Breast epithelium (tissue), 4 donors: ENCODE measurements at places on chromosomes 7 and 10. TPM values are rescaled to one million over a fixed set of nuclear protein-coding genes. Genes with fewer than 3 reads are reported as not detected.

GRCh38 chr7:11231190-11231589 is 257.5 kb downstream of the PHF14 start:
- no peak overlapping the region for H3K4me3 ChIP-seq
- no peaks in the 10 kb centered on the region for H3K36me3 ChIP-seq
- H3K4me1 ChIP-seq, result no peaks in the 10 kb centered on the region
- H3K27me3 ChIP-seq, result no peaks in the 10 kb centered on the region
- DNase-seq, result no peak

DNA sequence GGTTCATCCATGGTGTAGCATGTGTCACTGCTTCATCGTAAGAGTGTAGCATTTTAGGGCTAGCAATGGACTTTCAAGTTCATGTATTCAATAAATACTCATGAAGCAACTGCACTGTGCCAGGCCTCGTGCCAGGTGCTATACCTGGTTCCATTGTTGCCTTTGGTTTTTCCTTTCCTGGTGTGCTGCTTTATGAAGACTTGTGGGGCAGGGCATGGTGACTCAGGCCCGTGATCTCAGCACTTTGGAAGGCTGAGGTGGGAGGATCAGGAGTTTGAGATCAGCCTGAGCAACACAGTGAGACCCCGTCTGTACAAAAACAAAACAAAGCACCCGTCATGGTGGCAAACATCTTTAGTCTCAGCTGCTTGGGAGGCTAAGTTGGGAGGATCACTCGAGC is 2.2 kb upstream of the CPA4 start:
- no peaks in the 10 kb centered on the region for H3K27me3 ChIP-seq
- no peak overlapping the region for H3K27ac ChIP-seq

- no peaks in the 10 kb centered on the region for H3K27me3 ChIP-seq
- no peak for DNase-seq
- H3K4me1 ChIP-seq, result no peaks in the 10 kb centered on the region
- H3K27ac ChIP-seq, result no peak overlapping the region
- H3K4me3 ChIP-seq, result no peak overlapping the region
These were observed 60.5 kb downstream of the RSU1 start for GRCh38 chr10:16756561-16757221.

- H3K4me3 ChIP-seq, result no peak overlapping the region
- DNase-seq, result no peak
- no peaks in the 10 kb centered on the region for H3K36me3 ChIP-seq
- H3K27me3 ChIP-seq, result no peaks in the 10 kb centered on the region
These were observed 12.7 kb downstream of the RPP30 start for GRCh38 chr10:90884431-90884830.

DNA sequence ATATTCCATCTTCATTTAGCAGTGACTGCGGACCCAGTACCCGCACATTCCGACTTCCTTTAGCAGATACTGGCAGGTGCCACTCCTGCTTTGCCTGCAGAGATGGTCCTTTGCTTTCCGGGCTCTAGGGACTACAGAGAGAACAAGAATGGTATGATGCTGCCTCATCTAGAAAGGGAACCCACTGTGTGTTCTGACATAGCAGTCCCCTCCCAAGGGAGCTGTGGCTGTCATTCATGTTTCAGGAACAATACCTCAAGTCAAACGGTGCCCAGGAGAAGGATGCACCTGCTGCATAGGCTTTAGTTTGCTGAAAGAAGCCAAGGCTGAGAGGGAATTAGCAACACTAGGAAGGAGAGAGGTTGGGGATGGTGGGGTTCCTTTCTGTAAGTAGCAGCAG is 15.9 kb upstream of the TMEM72 start:
- H3K4me3 ChIP-seq, result no peak overlapping the region
- no peak overlapping the region for H3K27ac ChIP-seq
- no peaks in the 10 kb centered on the region for H3K36me3 ChIP-seq
- no peaks in the 10 kb centered on the region for H3K27me3 ChIP-seq
- no peak for DNase-seq

DNA sequence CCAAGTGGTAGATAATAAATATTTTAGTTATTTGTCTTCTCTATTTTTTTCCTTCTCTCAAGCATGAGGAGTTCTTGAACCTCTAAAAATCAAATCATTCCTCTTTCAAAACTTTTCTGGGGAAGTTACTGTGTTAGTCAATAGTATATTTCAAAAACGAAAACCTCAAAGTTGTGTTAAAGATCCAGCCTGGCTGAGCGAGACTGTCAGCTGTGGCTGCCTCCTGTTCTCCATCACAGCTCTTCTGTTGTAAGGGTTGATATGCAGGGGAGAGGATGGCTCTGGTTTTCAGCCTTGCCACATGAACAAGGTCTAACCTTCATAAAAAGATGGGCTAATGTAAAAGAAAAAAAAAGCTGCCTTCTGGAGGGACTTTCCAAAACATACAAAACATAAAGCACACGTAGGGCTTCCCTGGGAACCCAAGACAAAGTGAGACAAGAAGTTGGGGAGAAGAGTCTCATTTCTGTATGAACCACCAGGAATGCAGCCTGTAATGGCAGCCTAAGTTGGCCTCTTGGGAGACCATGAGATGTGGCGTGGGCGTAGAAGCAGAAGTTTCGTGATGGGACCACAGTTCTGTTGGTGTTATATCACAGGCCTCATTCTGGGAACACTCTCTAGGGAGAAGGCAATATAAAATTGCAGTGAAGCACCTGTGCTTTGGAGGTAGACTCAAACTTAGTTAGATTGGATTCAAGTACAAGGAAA is 77.9 kb upstream of the FHIP2A start:
- H3K4me1 ChIP-seq, result no peaks in the 10 kb centered on the region
- H3K27ac ChIP-seq, result no peak overlapping the region
- no peaks in the 10 kb centered on the region for H3K27me3 ChIP-seq

GRCh38 chr10:87935290-87936141 is 72.1 kb downstream of the PTEN start:
- no peak overlapping the region for H3K4me3 ChIP-seq
- H3K27me3 ChIP-seq, result no peaks in the 10 kb centered on the region
- H3K27ac ChIP-seq, result peak overlapping the region; percentile 12
- no peaks in the 10 kb centered on the region for H3K4me1 ChIP-seq

GRCh38 chr10:61047081-61047480 is 103.1 kb upstream of the RHOBTB1 start:
- no peak overlapping the region for H3K27ac ChIP-seq
- no peaks in the 10 kb centered on the region for H3K27me3 ChIP-seq
- no peaks in the 10 kb centered on the region for H3K4me1 ChIP-seq

The LRRC4 gene
- total RNA-seq, result 3.2 TPM

The ZNF786 gene
- 6.2 TPM for total RNA-seq

The CCDC172 gene
- not detected for total RNA-seq

The SH2B2 gene
- total RNA-seq, result 1.6 TPM

The NKX1-2 gene
- total RNA-seq, result 0.73 TPM

The RASA4B gene
- 7.2 TPM for total RNA-seq
